ENCODE measurements at places on chromosomes 3 and 15.

- no peak for DNase-seq
Observed at GRCh38 chr3:59429198-59429597, 379.4 kb upstream of the CFAP20DC start.

DNA sequence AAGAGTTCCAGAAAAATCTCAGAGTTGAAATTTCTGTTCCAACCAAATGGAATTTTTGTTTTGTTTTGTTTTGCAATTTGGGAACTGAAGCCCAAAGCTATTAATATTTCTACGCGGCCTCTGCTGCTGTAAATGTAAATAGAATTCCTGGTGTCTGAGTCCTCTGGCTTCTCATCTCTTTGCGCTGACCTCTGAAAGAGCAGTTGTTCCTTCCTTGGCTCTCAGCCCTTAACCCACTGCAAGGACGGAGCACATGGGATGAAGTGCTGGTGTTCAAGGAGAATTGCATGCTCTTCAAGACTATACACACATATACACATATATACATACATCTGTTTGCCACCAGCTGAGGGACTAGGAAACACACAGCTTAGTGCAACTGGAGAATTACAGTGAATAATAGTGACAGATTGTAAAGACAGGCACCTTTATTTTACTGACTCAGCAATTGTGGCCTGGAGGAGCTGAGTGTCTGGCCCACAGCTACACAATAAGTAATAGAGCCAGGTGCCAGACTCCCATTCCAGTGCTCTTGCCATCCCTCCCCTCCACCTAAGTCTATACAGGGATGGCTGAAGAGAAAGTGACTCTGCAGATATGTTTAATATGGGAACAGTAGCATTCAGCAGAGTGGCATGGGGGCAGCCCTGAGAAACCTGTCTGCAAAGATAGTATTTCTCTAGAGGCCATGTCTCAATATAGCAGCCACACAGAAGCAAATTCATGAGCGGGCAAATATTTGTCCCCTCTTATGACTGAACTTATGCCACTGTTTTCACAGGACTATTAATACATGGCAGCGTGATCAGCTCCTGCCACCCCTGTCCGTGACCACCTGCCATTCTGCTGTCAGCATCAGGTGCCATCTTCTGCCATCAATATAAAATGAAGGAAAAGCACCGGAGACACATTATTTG, 42.3 kb downstream of the NEK10 start:
- DNase-seq, result no peak

GRCh38 chr3:151899996-151900395, 26.6 kb downstream of the SUCNR1 start:
- DNase-seq, result no peak

DNA sequence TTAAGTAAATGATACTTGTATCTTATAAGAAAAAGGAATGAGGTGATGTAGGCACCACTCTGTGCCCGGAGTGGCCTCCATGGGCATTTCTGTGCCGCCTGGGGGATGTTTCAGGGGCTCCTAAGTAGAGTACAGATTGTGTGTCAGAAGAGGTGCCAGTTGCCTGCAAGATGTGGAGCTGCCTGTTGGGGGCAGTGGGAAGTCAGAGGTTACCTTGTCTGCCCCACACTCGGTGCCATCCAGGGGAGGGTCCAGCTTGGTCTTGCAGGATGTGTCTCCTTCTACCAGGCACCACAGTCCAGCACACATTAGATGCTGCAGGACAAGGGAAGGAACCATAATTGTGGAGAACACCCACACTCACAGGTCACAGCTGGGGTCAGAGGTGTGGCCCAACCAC, 208.8 kb downstream of the ADAMTS17 start:
- DNase-seq, result no peak

DNA sequence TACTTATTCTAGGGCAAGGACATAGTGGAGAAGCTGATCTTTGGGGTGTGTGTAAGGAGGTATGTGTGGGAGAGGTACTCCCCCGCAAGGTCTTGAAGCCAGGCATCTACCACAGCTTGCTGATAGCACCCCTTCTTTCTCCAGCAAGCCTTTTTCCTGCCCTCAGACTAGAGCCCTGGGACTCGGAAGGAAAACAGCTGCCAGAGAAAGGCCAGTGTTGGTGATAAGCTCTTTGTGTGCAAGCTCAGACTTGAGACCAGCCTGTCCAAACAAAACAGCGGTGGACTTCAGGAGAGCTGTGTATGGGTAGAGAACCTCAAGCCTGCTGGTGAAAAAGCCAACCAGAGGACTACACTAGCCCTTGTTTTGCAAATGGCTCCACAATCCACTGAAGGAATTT, 1028.6 kb downstream of the MCTP2 start:
- no peak for DNase-seq

DNA sequence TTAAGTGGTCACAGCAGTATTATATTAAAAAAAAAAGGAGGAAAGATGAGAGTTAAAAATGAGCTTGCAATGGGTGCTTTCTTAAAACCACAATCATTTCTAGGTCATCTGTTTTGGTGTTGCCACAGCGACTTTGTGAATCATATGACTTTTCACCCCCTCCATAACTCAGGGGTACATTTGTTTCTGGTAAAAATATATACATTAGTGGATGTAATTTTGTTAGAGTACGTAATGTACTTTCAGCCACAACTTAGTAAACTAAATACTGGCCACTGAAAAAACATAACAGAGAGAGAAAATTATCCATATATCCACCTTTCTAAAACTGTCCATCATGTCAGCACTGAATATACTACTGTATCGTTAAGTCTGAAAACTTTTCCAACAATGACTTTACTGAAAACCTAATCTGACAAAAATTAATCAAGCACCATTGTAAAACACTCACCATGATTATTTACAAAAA, 3.4 kb downstream of the ANKRD28 start:
- no peak for DNase-seq

DNA sequence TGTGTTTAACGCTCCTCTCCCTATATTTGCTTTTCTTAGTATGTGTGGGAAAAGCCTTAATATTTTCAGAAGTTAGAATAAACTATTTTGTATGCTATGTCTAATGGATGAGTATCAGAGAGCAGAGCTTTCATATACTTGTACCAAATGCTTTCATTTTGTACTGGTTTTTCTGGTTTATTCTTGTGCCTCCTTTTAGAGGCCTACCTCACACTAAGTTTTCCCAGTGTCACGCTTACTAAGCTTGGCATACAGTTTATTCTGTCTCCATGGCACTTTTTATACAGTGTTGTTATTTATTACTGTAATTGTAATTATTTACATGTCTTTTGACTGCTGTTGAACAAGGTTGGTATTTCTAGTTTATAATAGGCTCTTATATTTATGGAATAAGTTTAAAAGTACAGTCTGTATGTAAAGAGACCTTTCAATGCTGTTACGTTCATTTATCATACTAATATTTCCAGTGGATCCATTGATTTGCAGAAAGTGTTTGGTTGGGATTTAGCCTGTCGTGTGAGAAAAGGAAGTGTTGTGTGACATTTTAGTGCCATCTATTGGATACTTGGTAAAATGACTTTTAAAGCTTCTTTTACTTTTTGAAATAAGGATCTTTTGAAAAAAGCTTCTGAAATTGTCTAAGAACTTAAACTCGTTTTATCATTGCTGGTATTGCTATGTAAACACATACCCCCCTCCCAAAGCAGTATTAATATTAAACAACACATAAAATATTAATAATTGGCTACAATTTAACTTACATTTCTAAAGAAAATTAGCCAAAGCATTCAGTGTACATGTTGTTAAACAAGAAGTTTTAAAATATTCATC, 5.2 kb upstream of the EBLN2 start:
- DNase-seq, result no peak
